ENCODE measurements at places on chromosomes 1 and 21.

DNA sequence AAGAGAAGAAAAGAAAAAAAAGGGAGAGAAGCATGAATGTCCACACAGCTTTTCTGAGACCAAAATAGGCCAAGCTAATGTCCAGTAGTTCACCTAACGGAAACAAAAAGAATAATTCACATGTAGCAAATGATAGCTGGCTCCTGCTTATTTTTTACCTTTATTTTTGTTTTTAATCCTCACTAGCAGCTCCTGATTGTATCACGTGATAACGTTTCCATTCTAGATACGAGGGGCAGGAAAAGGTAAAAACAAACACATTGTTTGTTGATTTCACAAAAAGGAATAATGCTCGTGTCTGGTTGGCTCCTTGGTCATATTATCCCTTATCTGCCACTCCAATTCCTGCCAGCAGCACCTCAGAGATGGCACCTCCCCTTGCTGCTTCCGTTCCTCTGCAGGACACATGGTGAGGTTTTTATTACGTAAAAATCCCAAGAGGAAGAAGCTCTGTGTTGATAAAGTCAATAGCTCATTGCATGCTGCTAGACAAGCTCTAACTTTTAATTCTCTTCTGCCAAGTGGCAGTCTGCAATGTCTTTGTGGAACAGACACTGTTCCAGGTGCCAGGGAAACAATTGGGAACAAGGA, 201.7 kb downstream of the CRB1 start:
- DNase-seq = no peak

GRCh38 chr21:22758478-22758877, 1760.3 kb downstream of the NCAM2 start:
- no peak for DNase-seq

DNA sequence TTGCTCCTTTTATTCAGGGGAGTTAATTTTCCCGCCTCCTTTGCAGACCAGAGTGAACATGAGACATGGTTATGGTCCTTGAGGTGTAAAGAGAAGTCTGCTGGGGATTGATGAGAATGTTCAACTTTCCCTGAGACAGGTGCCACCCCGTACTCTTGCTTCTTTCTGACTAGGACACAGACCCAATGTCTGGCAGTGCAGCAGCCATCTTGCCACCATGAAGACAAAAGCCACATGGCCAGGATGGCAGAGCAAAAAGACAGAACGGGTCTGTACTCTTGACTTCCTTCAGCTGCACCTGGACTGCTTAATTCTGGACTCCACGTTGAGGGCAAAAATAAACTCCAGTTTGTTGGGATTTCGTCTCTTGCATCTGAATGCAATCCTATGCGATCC, 54.1 kb downstream of the KLHDC7A start:
- no peak for DNase-seq

GRCh38 chr21:23811805-23812204, 1795.5 kb downstream of the MRPL39 start:
- DNase-seq = no peak

- DNase-seq = no peak
Measured at GRCh38 chr1:241213139-241213538, 143.9 kb downstream of the RGS7 start.

DNA sequence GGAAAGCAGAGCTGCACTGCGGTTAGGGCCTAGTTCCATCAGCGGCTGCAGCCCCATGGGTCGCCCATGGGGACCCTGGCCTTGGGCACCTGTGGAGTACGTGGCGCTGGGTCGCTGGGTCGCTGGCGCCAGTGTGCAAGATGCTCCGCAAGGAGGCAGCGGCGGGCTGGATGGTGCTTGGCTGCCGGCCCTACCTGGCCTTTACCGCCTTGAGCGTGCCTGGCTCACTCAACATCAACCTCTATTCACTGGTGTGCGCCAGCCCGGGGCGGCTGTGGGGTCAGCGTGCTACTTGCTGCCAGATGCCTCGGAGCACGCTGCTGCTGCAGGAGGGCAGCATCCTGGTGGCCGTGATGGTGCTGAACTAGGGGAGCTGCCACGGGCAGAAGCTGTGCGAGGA, 85.1 kb upstream of the RHOU start:
- DNase-seq = no peak

Measured in stimulated activated CD4-positive, alpha-beta T cell treated with anti-CD3 and anti-CD28 coated beads, Interleukin-2, amount 100 ng/mL, for 4 hours (primary cell).